Amniotic epithelial cell (primary cell): ENCODE measurements at places on chromosomes 4 and X.

DNA sequence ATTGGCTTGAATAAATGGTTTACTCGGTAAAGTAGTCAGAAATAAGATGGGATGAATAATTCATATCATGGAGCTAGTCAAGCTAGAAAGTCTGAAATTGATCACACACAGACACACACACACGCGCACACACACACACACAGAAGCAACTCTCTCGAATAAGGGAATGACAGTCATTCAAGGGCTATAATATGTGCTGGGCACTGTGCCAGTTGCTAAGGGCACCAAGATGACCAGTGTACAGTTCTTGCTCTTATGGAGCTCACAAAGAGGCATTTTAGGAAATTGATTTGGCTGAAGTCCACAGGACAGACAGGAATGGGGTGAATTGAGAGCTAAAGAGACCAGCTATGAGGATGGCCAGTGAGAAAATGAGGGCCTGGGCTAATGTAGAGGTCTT is 34.2 kb upstream of the SH3D19 start:
- no peak for DNase-seq

DNA sequence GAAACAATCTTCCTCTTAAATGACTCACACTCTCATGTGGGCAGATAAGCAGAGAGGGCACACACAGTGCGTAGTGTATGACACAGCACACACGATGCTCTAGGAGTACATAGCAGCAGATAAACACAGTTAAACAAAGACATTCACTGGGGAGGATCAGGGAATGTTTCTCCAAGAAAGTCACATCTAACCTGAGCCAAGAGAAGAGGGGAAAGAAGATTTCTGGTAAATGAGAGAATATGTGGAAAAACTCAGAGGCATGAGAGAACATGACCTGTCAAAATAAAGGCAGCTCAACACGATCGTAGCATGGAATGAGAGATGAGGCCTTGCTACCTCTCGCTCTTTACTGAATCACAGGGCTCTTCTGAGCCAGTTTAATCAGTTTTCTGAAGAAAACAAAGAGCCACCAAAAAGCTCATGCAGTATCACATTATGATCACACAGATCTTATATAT is 251.0 kb downstream of the ANK2 start:
- DNase-seq: peak; percentile 96

DNA sequence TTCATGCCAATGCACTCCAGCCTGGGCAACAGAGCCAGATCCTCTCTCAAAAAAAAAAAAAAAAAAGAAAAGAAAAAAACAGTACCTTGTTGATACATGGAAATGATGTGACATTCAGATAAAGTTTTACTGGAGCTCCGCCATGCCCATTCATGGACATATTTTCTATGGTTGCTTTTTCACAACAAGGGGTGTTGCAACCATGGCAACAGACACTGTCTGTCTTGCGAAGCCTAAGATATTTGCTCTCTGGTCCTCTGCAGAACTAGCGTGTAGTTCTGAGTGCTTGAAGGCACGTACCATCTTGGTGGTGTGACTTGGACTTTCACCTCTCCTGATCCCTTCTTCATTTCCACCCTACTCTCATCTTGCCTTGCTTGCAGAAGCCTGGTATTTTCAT is 53.2 kb downstream of the TBL1X start:
- no peak for DNase-seq

- no peak for DNase-seq
These were observed 45.6 kb downstream of the SMC1A start for GRCh38 chrX:53376888-53377287.

DNA sequence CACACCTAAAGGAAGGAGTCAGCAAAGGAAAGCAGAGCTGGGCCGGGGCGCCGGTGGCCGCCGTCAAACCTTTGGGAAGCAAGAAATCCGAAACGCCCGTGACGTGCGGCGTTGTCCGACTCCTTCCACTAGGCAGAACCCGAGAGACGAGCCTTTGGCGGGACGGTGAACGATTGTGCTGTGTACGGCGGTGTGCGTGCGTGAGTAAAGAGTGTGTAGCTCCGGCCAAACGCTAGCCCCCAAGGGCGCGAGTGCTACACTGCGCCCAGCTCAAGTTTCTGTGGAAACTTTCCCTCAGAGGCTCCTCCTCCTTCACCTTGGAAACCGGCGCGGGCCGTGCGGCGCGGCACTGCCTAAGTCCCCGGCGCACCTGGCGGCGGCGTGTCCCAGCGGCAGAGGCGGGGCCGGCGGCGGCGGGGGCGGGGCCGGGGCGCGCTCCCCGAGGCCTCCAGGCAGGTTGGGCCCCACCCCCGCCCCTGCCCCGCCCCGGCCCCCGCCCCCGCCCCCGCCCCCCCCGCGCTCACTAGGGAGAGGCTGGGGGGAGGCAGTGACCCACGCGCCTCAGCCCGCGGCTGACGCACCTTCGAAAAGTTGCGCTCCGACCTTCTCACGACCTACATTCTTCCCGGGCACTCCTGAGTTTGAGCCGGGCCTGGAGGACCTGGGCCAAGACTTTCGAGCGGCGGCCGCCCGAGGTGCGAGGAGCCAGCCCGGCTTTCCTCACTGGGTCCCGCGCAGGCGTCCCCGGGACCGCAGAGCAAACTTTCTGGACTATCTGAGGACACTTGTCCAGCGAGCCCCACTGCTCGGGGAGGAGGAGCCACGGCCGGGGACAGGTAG is at the start of gene FHIP1A:
FHIP1A (plus strand) TSS at position 547 of the 840 bp plus-strand sequence. CDS start 157,084 bp downstream, outside the sequence.
- peak; percentile 55 for DNase-seq

DNA sequence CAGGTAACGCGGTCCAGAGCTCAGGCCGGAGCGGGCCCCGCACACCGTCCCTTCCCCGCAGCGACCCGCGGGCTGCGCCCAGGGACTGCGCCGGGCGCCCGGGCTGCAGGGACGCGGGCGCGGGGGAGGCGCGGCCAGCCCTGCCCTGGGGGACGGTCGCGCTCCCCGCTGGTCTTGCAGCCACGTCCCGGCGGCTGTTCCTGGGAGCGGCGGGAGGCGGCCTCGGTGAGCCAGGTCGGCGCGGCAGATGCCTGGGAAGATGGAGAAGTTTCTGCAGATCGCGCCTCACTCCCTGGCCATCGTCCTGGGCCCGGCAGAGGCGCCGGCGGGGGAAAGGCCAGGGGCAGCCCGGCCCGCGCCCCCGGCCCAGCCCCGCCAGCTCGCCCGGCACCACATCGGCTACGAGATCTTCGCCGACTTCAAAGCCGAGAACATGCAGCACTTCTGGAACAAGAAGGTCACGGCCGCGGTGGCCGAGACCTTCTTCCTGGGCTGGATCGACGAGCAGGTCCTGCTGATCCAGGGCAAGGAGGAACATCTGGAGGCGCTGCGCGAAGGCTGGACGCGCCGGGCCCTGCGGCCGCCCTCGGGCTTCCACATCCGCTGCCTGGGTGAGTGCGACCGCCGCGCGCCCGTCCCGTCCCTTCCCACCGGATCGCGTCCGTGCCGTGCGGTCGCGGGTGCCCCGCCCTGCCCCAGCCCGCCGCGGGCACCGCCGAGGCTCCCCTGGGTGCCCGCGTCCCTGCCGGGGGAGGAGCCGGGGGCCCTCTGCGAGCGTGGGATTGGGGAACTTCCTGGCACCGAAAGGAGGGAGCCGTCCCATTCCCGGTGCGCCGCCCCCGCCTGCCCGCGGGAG is 107.4 kb upstream of the STOX2 start:
- peak; percentile 7 for DNase-seq

DNA sequence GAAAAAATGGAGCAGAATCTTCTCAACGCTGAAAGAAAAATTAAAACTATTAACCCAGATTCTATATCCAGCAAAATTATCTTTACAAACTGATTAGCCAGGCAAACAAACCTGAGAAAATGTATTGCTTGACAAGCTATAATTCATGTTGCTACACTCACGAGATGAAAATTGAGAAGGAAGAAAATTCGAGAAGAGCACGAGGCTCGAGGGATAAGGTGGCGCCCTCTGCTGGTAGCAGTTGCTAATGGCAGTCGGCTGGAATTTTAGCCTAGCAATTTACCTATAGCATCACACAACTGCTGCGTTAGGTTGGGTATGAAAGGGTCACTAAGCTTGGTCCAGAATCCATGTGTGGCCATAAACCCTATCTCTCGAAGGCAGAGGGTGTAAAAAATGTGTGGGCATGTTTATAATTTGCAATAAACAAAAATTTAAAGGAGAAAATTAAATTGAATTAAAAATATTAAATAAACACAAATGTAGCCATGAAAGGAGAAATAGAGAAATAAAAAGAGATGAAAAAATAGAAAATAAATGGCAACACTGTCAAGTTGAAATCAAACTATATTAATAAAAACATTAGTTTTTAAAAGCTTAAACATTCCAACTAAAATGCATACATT is 126.6 kb downstream of the PPP4R3C start:
- peak; percentile 9 for DNase-seq

DNA sequence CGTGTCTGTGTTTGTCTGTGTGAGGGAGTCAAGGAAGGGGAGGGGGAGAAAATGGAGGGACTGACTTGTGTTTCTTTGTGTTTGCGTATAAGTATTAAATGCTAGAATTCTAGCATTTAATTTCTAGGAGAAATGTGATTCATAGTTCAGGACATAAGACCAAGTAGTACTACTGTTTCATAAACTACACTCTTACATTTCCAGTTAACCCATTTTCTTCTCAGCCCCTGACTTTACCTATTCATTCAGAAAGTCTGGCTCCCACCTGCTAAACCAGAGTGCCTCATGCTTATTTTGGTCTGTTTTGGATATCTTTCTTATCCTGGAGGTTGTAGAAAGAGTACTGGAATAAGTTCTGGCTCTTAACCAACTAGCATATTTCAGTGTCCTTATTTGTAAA is 14.2 kb downstream of the EDA start:
- DNase-seq: no peak

DNA sequence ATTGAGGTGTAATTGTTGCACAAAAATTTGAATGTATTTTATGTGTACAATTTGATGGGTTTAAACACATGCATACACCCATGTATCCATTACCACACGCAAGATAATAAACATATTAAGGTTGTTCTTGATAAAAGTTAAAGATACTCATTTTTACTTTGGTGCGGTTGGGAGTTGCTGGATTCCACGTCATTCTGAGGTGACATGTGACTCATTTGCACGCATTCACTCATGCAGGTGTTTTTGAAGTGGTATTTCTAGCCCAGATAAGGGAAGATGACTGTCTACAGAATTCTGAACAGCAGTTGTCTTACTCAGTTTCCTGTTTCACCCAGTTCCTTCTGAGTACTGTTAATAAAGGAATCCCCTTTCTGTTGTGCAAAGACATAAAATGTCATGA is 142.0 kb downstream of the RTL3 start:
- peak; percentile 9 for DNase-seq
